ENCODE measurements at places on chromosomes 5 and 9.

DNA sequence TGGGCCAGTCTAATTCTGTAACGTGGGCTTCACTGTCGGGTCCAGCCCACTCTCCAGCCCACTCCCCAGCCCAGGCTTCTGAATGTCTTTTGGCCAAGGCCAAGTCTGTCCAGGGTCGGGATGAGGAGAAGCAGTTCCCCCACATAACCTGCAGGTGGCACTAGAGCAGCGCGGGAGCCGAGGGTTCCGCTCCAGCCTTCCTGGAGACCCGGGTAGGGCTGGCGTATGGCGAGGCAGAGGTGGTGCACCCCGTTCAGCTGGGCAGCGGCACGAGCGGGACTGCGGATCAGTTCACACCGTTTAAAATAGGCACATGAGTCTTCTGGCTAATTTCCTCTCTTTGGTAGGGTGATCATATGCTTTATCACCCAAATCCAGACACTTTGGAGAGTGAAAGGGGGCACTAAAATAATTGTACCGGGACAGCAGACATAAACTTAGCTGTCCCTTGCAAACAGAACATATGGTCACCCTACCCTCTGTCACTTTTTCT is 185.9 kb downstream of the MSX2 start:
- peak; percentile 26 for DNase-seq

DNA sequence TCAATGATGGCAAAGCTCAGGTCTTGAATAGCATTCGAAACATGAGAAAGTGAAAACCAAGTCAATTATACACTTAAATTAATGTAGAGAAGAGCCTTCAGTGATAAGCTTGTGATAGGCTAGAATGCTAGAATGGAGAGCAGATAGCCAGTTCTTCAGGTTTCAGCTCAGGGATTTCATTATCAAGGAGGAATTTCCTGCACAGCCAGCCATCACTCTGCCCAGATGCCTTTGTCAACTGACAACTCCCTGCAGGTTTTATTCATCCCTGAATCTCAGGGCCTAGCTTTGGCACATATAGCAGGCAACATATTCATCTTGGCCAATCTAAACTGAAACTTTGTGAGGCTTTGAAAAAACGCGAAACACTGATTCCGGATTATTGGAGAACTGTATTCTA is 199.3 kb upstream of the CDH6 start:
- DNase-seq = no peak

GRCh38 chr9:120729791-120730241 is 15.5 kb upstream of the MEGF9 start:
- no peak for DNase-seq

DNA sequence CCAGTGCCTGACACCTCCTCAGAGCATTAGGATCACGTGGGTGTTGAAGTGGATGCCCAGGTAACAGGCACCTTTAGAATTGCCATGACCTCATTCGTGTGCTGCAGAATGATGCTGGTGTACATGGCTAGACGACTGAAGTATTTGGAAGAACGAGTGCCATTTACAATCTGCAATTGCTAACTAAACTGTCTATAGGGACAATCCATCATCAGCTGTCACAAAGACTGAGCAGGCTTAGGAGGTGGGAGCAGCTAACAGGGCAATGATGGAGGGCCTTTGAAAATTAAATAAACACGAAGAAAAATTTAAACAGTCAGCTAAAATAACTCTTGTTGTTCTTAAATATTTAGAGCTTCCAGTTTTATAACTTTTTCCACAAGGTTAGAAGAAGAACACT is 375.8 kb downstream of the GADD45G start:
- DNase-seq = no peak

DNA sequence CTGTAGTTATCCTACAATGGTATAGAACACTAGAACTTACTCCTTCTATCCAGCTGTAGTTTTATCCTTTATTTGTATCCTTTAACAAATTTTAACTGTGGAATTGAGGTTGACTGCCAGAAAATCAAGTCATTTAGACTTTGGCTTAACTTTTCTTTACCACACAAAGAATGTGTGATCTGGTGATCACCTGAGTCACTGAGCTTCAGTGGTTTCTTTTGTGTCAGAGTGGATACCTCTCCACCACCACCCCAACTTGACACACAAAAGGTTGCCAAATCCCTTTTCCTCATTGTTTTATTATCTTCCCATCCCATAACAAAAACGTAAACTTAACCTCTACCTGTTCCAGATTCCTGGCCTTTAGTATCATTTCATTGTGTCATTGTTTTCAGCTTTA is 5.5 kb downstream of the OTULIN start:
- DNase-seq = no peak

DNA sequence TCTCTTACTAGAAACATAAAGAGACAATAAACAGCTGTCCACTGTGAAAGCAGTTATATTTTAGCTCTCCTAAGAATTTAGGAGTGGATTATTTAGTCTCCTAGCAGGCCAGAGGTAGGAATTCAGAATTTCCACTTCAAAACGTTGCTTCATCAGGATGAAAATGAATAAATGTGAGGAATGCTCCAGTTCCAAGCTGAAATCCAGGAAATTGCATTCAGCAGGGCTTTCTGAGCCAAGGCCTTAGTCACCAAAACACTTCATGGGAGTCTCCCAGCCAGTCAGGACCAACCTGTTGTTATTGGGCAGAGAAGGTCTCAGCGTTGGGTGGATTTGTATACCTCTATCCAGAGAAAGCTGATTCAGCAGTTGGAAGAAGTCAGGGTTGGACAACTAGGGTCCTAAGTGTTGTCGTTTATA is 1040.3 kb downstream of the TLE1 start:
- DNase-seq = no peak

GRCh38 chr5:10337986-10338385 is 15.5 kb upstream of the MARCHF6 start:
- no peak for DNase-seq

GRCh38 chr5:59279979-59280378 is 613.5 kb downstream of the PDE4D start:
- no peak for DNase-seq

GRCh38 chr9:73153793-73154227 is 2.1 kb downstream of the ANXA1 start:
- DNase-seq = no peak

GRCh38 chr5:149903404-149903803 is 41.2 kb downstream of the PDE6A start:
- no peak for DNase-seq

DNA sequence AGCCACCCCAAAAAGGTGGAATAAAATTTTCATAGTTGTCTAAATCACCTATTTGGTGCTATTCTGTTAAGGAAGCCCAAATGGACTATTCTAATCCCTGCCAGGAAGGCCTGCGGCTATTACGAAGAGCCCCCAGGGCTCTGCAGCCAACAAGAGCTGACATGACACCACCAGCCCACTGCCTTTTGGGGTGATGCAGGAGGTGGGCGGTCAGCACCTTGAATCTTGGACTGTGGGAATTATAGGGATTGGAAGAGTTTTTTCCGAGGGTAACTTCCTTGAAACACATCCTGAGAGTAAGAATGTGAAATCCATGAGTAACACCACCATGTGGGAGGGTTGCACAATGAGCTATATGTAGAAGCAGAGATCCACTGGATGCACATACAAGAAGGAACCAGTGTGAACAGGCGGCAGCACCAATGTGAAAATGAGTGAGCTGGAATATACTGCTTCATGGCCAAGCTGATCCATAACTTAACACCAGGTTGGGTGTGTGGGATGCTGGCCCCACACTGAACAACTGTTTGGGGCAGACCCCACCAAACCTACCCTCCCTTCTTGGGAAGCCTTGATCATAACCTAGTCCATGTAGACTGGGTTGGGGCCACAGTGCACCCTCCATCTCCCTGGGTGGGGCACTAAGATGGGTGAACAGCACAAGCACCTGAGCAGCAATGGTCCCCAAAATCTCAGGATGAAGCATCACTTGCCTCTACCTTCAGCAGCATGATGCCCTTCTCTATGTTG is 239.0 kb downstream of the FSTL4 start:
- no peak for DNase-seq

DNA sequence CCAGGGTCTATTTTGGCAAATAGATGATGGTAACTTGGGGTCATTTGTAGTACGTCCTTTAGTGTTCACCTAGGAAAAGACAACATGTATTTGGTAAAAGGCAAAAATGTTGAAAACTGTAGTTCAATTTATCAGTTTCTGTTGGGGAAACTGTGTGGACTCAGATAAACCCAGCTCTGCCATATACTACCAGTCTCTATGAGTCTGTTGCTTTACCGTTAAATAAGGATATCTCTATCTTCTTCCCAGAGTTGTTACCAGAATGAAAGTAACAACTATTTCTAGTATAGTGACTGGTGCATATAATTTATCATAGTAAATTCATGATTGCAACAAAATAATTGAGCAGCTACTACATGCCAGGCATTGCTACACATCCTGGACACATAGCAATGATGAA is 3.8 kb upstream of the IQGAP2 start:
- no peak for DNase-seq

DNA sequence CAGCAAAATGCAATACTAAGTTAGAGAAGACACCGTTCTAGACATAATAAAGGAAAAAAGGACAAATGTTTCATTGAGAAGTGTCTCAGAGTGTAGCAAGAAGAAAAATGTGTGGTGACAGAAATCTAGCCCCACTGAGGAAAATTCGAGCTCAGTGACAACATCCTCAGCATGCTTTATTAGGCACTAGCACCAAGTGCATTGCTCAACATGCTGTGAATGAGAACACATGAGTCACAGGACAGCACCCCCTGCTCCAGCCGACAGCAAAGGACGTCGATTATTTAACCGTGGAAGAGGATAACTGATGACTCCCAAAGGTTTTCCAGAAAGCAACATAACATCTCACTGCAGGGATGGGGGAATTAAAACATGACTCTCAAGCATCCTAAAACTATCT is 182.7 kb downstream of the GNAQ start:
- no peak for DNase-seq

DNA sequence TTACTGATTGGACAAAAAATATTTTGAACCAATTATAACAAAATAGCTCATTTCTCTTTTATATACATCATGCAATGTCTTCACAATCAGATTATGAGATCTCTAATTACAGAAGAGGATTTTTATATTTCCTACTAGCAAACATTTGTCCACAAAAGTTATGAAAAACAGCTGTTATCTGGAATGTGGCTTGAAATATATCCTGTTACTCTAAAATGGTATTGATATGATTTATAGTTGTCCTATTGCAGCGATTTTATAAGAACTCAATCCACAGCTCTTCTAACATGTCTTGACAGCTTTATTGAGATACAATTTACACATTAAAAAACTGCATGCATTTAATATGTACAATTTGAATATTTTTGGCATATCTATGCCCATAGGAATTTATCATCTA is 779.9 kb upstream of the ACO1 start:
- DNase-seq = no peak

- DNase-seq = no peak
Observed at GRCh38 chr5:30030101-30030500, 1163.4 kb upstream of the CDH6 start.

- DNase-seq = no peak
Observed at GRCh38 chr5:138911441-138911840, 36.3 kb upstream of the LRRTM2 start.

DNA sequence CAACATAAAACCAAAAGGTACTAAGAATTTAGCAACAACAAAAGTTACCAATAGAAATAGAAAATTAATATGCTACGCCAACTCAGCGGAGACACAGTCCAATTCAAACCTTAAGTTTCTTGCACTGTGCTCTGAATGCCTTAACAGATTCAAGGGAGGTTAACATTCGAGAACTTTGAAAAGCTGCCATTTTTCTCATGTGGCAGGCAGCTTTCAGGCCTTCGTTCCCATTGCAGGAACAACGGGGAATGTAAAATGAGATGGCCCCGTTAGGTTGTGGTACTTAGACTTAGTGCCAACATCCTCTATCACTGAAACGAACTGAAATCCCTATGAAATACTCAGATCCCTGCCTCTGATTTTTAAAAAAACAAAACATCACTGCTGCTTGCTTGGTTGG is 22.4 kb downstream of the FNBP1 start:
- DNase-seq = no peak

GRCh38 chr5:88322785-88323184 is 54.1 kb upstream of the TMEM161B start:
- no peak for DNase-seq
